ENCODE measurements at places on chromosomes 11 and 22.
A peak's percentile ranks its signal among the peaks of the same experiment; 100 is the strongest.

- peak; percentile 26 for DNase-seq
These were observed 22.9 kb upstream of the FGF3 start for GRCh38 chr11:69841859-69842698.

DNA sequence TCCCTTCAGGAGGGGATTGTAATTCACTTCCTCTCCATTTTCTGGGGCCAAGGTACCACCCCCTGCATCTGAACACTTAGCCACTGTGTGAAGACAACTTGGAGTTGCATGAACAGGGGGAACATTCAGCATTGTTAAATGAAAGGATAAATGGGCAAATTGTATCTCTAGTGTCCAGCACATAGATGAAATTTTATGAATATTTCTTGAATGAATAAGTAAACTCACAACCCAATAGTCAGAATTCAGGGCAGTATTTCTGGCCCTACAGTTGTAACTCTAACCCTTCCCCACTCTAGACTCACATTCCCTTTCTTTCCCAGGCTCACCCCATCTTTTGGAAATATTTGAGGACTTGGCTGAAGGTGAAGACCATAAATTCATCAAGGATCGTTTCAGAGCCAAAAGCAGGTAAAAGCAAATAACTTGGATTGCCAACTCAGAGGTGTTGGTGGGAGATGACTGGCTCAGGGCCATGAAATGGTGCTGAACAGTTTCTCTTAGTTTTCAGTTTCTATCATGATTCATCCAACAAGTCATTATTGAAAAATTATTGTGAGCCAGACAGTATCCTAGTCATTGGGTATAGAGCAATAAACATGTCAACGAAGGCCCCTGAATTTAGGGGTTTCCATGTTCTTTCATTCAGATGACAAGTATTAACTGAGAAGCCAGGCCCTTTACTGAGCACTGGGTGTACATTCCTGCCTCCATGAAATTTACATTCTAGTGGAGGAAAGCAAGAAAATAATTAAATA lies 33.3 kb upstream of the ZC3H12C start:
- no peak for DNase-seq

GRCh38 chr11:33774736-33775466 lies 581 bp upstream of the FBXO3 start:
- peak; percentile 12 for DNase-seq

DNA sequence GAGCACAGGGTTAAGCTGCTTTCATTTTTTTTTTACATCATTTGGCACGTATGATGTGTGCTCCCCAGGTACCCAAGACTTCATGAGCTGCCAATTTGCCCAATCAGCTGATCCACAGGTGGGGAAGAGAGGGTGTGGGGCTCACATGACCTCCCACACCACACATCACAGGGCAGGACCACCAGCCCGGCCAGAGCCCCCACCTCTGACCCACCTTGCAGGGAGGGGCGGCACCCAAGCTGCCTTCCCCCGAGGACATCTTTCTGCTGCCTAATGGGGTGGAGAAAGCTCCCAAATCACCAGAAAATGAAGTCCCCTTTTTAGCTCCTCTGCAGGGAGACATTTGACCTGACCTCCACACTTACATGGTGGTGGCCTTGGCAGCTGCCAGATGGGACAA lies 119.8 kb downstream of the MPPED1 start:
- no peak for DNase-seq

- DNase-seq = no peak
These were observed 7.7 kb upstream of the DGAT2 start for GRCh38 chr11:75760710-75761493.

DNA sequence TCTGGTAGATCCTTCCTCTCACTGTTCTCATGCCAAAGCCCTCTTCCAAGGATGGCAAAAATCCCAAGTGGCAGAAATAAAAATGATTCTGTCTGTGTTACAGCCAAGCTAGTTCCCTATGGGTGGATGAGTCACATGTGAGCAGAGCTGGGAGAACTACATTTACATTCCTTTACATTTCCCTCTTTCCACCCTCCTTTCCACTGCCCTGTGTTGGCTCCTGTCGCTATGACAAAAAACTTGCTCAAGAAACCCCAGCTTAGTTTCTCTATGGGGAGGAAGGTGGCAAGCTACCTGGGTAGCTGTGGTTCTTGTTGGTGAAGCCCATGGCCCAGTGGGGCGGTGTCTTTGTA lies 10.2 kb upstream of the DDB2 start:
- no peak for DNase-seq

DNA sequence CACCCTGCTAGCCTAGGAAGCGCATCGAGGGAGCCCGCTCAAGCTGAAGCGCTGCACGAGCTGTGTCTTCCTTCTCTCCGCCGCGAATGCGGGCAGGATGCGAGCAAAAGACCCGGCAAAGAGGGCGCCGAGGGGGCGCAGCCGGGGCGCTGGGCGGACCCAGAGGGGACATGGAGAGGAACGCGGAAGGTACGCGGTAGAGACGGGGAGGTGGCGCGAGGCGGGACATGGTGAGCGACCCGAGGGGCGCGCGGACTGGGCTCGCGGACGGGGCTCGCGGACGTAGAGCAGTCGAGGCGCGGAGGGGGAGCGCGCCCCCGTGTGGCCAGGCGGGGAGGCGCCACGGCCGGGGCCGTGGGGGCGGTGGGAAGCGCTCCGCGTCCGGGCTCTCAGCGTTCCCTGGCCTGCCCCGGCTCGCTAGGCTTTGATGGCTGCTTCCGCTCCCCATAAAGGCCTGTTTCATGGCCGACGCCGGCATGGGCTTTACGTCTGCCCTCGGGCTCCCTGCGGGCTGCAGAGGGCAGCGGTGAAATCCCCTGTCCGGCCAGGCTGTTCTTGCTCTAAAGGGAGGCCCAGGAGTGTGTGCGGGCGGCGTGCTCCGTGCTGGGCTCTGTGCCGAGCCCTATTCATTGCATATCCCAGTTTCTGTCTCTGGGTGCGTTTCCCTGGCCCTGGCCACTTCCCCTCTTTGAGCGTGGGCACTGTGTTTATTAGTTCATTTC lies 31.2 kb upstream of the TRIM29 start:
- DNase-seq = peak; percentile 49

DNA sequence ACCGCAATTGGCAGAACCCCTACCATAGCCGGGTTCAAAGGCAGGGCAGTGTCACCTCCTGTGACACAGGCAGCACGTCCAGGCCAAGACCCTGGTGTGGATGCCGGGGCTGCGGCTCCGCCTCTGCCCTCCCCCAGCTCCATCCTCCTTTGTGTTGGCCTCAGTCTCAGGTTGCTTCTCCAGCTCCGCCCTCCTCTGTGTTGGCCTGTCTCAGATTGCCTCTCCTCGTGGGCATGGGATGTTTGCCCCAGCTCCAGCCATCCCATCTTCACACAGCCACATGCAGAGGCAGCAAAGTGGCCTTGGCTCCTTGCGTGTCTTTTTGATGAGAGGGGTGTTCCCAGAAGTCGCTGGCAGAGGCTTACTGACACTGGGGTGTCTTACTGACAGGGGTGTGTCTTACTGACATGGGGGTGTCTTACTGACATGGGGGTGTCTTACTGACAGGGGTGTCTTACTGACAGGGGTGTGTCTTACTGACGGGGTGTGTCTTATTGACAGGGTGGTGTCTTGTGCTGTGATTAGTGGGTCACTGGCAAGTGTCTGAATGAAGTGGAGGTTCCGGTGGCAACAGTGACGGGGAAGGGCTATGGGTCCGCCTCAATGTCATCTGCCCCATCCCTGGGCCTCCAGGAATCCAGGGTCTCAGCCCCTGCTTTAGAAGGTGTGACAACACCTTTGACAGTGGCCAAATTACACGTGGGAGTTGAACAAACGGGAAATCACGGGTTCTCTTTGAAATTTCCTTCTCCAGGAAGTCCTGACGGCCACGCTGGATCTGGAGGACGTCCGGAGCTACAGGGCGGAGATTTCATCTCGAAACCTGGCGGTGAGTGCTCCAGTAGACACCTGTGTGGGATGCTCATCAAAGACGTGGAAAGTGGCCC lies 24.9 kb downstream of the NADSYN1 start:
- no peak for DNase-seq

GRCh38 chr11:69894181-69894611 lies 75.0 kb upstream of the FGF3 start:
- no peak for DNase-seq

DNA sequence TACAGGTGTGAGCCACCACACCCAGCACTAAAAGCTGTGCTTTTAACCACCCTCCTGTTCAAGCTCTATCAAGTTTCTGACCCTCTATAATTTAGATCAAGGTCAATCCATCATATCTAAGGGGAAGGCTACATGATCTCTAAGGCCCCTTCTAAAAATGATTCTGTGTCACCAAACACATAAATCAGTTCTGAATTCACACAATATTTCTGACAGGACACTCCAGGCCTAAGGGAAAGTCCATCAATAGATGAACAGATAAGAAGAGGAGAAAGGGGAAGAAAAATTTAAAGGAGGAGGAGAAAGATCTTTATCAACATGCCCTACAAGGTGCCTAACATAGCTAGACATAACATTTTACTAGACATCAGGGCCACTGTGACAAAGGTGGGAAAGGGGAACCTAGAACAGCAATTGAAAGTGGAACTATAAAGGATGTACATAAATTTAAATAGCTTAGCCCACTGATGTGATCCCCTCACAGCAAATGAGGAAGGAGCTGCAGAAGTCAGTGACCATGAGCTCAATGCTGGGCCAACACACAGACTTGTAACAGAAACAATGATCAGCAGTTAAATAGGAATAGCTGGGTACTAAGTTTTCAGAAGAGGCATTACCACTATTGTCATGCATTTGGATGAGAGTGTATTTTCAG lies 4.7 kb downstream of the PRCP start:
- no peak for DNase-seq

GRCh38 chr11:88447281-88447680 lies 109.7 kb upstream of the CTSC start:
- no peak for DNase-seq

DNA sequence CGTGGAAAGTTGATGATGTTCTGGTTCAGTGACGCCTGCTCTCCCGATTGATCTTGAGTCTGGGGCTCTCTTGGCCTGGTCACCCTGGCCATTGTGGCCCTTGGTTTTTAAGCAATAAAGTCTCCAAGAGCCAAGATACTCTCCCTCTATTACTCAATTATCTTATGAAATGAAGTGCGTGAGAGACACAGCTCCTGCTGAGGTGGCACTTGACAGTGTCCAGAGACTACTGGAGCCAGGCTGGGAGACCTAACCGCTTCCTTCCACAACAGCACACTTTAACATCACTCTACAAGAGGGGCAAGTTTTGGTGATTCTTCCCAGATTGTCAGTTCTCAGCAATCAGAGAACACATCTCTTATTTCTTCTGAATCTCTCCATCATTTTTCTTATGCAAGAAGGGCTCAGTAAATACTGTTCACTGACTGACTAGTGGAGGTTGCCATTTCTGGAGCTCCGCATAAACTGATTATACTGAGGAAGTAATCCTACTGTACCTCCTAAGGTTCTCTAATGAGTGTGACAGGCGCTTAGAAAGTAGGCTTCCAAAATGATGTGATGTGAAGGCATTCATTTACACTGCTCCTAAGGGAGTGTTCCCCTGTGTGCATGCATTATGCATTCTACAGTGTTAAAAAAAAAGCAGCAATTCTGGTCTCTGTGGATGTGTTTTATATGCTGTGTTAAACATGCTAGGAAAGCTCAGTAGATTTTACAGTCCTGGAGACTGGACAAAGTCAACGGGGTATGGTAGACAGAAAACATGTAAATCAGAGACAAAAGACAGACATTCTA lies 968.0 kb downstream of the OPCML start:
- DNase-seq = no peak

DNA sequence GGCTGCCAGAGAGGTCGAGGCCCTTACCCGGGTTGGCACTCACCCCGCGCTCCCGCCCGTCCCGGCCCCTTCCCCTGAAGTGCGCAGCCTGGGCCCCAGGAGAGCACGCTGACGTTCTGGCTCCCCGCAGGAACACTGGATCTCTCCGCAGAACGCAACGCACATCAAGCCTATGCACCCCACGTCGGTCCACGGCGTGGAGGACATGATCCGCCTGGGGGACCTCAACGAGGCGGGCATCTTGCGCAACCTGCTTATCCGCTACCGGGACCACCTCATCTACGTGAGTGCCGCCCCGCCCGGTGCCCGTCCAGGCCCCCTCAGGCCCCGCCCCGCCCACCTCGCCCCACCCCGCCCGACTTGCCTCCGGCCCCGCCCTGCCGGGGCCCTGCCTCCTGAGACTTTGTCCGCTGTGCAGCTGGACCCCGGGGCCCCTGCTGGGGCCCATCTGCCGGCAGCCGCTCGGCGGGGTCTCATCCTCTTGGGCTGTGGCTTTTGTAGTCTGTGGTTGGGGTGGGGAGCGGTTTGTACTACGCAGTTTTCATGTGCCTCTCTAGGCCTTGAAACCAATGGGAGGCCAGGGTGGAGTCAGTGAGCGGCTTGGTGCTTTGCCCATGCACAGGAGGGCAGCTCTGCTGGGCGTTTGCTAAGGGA lies 19.7 kb downstream of the MYO7A start:
- peak; percentile 45 for DNase-seq

DNA sequence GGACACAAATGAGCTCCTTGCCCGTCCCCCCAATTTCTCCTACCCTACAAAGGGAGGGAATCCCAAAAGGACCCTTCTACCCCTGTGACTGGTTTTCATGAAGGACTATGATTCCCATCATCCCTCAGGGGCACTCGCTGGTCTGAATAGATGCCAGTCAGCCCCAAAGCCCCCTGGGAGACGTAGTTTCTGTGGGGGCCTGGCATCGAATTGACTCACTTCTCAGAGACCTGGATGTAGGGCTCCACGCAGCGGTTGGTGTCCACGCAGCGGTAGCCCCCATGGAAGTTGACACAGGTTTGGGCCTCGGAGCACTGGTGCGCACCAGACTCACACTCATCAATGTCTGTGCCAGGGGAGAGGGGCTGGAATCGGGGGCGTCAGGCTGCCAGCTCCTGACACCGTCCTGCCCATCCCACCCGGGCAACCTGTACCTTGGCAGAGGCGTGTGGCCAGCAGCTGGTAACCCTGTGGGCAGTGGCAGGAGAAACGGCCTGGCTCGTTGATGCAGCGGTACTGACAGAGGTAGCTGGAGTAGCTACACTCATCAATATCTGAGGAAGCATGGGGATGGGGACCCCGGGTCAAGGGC lies 4.4 kb downstream of the EFEMP2 start:
- peak; percentile 33 for DNase-seq

GRCh38 chr11:116215471-116216113 lies 557.2 kb downstream of the BUD13 start:
- no peak for DNase-seq

DNA sequence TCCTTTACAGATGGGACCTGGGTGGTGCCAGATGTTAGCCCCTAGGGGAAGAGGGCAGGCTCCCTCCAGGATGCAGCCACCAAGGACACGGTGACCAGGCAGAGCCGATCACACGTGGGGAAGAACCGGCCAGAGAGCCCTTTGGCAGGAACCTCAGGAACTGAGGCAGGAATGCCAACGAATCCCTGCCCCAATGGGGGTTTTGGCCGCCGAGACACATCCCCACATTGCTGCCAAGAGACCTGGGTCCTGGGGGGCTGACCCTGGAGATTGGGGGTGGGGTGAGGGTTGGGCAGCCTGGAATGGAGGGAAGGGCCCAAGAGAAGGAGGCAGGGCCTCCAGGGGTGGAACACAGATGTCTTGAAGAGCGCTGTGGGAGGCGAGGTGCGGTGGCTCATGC lies 28.7 kb upstream of the LMO1 start:
- no peak for DNase-seq

DNA sequence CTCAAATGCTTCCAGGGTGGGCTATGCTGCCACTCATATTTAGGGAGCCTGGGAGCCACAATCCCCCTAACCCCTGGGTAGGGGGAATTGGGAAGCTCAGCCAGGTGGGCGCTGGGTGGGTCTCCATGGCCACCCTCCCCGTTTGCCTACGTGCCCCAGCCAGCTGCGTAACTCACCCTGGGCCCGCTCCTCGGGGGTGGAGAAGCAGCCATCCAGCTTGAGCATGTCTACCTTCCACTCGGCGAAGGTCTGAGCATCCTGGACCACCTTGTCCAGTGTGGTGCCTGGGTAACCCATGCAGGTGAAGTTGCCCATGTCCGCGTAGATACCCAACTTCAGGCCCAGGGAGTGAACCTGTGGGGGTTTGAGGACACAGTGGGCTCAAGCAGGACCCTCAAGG lies 3.7 kb downstream of the NAGA start:
- DNase-seq = no peak
